Thoracic aorta (tissue), 2 donors: ENCODE measurements at places on chromosomes 4 and X. TPM values are rescaled to one million over a fixed set of nuclear protein-coding genes. Genes with fewer than 3 reads are reported as not detected.
A peak's percentile ranks its signal among the peaks of the same experiment; 100 is the strongest.

- no peak for DNase-seq
- H3K27ac ChIP-seq: no peak overlapping the region
These were observed 119.8 kb downstream of the NEK1 start for GRCh38 chr4:169492436-169493163.

DNA sequence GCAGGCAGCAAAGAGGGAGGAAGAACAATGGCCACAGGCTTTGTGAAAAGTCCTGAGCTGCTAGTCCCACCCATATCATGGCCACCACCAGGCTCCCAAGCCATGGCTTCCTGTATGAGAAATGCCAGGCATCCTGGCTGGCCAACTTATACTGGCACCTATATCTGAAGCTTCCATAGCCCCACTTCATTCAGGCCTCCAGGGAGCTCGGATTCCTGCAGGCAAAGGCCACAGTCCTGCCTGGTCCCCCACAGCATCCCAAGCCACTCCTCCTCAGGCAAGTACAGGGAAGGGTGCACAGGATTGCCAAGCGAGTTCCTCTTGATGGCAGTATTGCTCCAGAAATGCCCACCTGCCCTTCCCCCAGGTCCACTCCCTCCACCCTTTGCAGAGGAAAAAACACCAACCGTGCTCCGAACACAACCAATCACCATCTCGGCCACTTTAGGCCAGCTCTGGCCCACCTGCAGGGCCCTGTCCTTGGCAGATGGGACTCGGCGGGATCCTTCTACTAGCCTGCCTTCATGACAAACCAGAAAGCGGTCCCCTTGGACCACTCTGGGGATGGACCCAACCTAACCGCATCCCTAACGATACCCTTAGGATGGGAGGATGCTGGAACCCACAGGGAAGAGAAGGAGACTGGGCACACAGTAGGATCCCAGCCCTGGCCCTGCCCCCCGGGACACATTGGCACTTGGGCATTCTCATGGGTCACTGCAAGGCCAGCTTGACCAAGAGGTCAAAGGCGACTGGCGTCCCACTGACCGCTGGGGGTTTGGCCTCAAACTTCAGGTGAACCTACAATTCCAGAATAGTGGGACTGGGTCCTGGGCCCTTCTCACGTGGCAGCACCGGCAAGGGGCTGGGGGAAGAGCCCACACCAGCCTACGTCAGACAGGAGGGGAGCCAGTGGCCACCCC lies 220.4 kb upstream of the AGTR2 start:
- no peak overlapping the region for H3K4me3 ChIP-seq
- no peaks in the 10 kb centered on the region for H3K4me1 ChIP-seq
- H3K36me3 ChIP-seq: no peaks in the 10 kb centered on the region
- H3K27me3 ChIP-seq: no peaks in the 10 kb centered on the region
- DNase-seq: no peak

Gene HPGDS
- total RNA-seq: 16.7 TPM

- no peaks in the 10 kb centered on the region for H3K4me1 ChIP-seq
- H3K27ac ChIP-seq: no peak overlapping the region
- H3K36me3 ChIP-seq: no peaks in the 10 kb centered on the region
- H3K4me3 ChIP-seq: no peak overlapping the region
- DNase-seq: no peak
These were observed 28.0 kb downstream of the ZNF185 start for GRCh38 chrX:152925835-152926234.

GRCh38 chr4:80407246-80407645 lies 71.7 kb downstream of the CFAP299 start:
- no peaks in the 10 kb centered on the region for H3K36me3 ChIP-seq
- H3K27ac ChIP-seq: no peak overlapping the region
- H3K4me1 ChIP-seq: no peaks in the 10 kb centered on the region

GRCh38 chr4:76745240-76745639 lies 152.7 kb downstream of the SOWAHB start:
- peaks cover 37% of the 10 kb centered on the region for H3K4me1 ChIP-seq
- peak overlapping the region; percentile 98 for H3K27ac ChIP-seq
- peaks cover 19% of the 10 kb centered on the region for H3K36me3 ChIP-seq
- H3K27me3 ChIP-seq: no peaks in the 10 kb centered on the region
- DNase-seq: no peak

Gene PTTG2
- total RNA-seq: 10.7 TPM

DNA sequence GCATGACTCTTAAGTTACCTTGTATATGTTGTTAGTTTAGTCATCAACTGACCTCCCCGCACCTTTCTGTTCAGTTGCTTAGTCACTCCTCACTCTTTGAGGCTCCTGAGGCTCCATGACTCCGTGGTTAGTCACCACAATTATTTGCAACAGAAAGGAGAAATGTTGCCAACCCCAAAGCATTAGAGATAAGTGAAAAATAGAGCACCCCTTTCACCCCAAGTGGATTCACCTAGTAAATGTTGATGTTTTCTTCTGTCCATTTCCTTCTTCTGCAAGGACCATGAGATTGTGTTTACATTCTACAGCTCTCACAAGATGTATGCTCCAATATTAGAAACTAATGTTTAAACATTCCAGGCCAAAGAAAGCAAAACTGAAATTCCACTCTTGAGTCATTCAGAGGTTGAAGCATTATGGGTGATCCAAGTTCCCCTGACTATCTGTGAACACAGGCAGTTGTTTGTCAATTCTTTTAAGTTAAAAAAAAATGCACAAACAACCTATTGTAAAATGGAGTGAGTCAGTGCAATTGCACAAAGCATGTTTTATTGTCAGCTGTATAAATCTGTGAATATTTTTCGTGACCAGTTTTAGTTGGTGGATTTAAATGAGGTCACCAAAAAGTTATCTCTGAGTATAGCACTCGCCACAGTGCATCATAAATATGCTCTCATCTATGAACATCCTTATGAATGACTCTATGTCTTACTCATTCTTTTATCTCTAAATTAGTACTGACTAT lies 552.4 kb upstream of the MAGEB2 start:
- no peak overlapping the region for H3K4me3 ChIP-seq
- H3K27ac ChIP-seq: peak overlapping the region; percentile 47
- H3K27me3 ChIP-seq: no peaks in the 10 kb centered on the region
- no peaks in the 10 kb centered on the region for H3K36me3 ChIP-seq
- DNase-seq: peak; percentile 3

- DNase-seq: no peak
These were observed 24.1 kb downstream of the ZCCHC12 start for GRCh38 chrX:118847676-118848075.

DNA sequence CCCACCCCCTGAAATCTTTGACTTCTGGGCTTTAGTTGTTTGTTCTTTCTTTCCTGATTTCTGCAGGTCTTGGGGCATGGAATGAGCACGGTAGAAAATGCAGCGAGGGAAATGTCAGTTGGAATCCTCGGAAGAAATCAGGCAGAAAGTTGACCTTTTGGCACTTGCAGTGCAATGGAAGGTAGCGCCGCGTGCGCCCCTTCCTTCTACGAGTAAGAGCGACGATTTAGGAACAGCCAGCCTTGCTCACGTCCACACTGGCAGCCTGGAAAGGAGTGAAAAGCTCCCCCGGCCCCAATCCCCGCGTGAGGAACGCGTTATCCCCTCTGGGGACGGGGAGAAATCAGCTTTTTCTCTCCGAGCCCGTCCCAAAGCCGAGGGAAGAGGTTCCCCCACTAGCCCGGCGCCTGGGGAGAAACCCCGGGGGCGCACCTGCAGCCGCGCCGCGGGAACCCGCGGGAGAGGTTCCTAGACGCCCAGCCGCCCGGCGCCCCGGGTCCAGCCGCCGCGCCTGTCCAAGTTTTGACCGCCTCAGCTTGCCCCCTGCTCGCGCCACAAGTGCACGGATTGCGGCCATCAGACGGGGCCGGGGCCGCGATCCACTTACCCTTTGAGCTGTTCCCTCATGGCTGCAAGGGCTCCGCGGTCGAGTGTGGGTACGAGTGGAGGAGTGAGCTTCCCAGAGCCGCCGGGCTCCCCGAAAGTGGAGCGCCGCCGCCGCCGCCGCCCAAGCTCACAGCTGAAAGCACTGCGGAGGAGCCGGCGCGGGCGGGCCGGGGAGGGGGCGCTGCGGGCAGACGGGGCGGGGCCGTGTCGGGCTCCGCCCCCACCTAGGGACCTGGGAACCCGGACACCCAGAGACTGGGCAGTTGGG lies 194.6 kb upstream of the FTHL17 start:
- H3K27ac ChIP-seq: no peak overlapping the region
- no peaks in the 10 kb centered on the region for H3K4me1 ChIP-seq
- no peaks in the 10 kb centered on the region for H3K36me3 ChIP-seq
- DNase-seq: no peak

GRCh38 chr4:113556382-113557134 lies 205.0 kb downstream of the CAMK2D start:
- peak overlapping the region; percentile 48 for H3K4me3 ChIP-seq
- H3K27ac ChIP-seq: peak overlapping the region; percentile 65
- H3K27me3 ChIP-seq: no peaks in the 10 kb centered on the region
- DNase-seq: no peak

DNA sequence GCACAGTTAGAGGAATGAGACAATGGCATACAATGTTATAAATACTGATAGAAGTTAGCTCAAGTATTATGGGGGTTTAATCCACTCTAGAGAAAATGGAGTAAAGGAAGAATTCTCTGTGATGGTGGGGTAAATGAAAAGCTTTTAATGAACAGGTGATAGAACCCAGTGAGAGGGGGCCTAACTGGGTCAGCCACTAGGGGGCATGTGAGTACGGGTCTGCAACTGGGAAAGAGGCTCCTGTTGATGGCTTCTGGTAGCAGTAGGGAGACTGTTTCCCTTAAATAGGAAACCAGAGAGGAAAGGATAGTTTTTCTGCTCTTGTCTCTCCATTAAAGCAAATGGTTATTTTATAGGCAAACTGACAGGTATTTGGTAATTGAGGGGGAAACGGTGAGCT lies 132.8 kb upstream of the GPR101 start:
- no peak overlapping the region for H3K4me3 ChIP-seq
- no peak overlapping the region for H3K27ac ChIP-seq
- H3K27me3 ChIP-seq: no peaks in the 10 kb centered on the region
- no peaks in the 10 kb centered on the region for H3K4me1 ChIP-seq
- DNase-seq: no peak

- peaks cover 9% of the 10 kb centered on the region for H3K4me1 ChIP-seq
- H3K27me3 ChIP-seq: no peaks in the 10 kb centered on the region
- peak overlapping the region; percentile 71 for H3K4me3 ChIP-seq
- no peak overlapping the region for H3K27ac ChIP-seq
- H3K36me3 ChIP-seq: no peaks in the 10 kb centered on the region
- no peak for DNase-seq
These were observed 745 bp upstream of the IQSEC2 start for GRCh38 chrX:53281963-53282695.

DNA sequence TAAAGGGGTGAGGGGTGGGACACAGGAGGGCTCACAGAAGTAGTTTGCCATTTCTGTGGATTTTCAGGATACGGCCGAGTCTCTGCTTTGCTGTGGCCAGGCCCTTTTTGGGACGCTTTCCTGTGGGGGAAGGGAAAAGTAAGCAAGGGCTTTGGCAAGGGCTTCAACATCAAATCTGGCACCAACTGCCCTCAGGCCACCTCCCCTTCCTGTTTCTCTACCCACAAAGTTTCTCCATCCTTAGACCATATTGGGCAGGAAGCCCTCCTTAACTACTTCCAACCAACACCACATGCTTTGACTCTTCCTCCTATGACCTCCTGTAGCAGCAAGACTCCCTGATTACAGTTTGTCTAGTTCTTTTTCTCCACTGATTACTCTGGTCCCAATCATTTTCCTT lies 105.1 kb downstream of the PHF8 start:
- no peak for DNase-seq
- H3K27ac ChIP-seq: no peak overlapping the region
- H3K4me1 ChIP-seq: no peaks in the 10 kb centered on the region
- H3K4me3 ChIP-seq: no peak overlapping the region
- H3K36me3 ChIP-seq: peaks cover 9% of the 10 kb centered on the region

- no peak for DNase-seq
- H3K27me3 ChIP-seq: no peaks in the 10 kb centered on the region
- H3K27ac ChIP-seq: no peak overlapping the region
- no peaks in the 10 kb centered on the region for H3K36me3 ChIP-seq
- peaks cover 31% of the 10 kb centered on the region for H3K4me1 ChIP-seq
These were observed 40.4 kb upstream of the TLR2 start for GRCh38 chr4:153643406-153644383.

- DNase-seq: no peak
- no peak overlapping the region for H3K4me3 ChIP-seq
- H3K36me3 ChIP-seq: no peaks in the 10 kb centered on the region
- H3K27ac ChIP-seq: no peak overlapping the region
- H3K27me3 ChIP-seq: no peaks in the 10 kb centered on the region
- no peaks in the 10 kb centered on the region for H3K4me1 ChIP-seq
These were observed 174.6 kb downstream of the PRR32 start for GRCh38 chrX:126994032-126994600.

GRCh38 chr4:160202802-160203201 lies 1099.9 kb downstream of the RAPGEF2 start:
- H3K4me3 ChIP-seq: no peak overlapping the region
- H3K27me3 ChIP-seq: no peaks in the 10 kb centered on the region
- DNase-seq: no peak
- no peaks in the 10 kb centered on the region for H3K4me1 ChIP-seq
- H3K36me3 ChIP-seq: no peaks in the 10 kb centered on the region

DNA sequence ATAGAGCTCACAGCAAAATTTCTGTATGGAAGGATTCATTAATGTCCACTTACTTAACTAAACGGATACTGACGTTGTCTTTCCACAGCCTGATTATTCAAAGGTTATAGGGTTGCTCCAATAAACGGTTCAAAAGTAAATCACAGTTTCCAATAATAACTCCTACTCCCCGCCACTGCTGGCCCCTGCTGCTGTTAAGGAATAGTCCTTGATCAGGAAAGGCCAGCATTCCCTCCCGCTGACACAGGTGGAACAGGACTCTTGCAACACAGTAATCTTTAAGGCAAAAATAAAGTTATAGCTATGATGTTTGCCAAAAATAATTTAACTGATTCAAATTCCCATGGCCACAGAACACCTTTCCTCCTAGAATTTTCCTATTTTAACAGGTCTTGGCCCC lies 53.9 kb downstream of the FAT1 start:
- no peak for DNase-seq
- peak overlapping the region; percentile 50 for H3K4me3 ChIP-seq
- H3K4me1 ChIP-seq: peaks cover 4% of the 10 kb centered on the region
- H3K27me3 ChIP-seq: no peaks in the 10 kb centered on the region
- no peaks in the 10 kb centered on the region for H3K36me3 ChIP-seq

DNA sequence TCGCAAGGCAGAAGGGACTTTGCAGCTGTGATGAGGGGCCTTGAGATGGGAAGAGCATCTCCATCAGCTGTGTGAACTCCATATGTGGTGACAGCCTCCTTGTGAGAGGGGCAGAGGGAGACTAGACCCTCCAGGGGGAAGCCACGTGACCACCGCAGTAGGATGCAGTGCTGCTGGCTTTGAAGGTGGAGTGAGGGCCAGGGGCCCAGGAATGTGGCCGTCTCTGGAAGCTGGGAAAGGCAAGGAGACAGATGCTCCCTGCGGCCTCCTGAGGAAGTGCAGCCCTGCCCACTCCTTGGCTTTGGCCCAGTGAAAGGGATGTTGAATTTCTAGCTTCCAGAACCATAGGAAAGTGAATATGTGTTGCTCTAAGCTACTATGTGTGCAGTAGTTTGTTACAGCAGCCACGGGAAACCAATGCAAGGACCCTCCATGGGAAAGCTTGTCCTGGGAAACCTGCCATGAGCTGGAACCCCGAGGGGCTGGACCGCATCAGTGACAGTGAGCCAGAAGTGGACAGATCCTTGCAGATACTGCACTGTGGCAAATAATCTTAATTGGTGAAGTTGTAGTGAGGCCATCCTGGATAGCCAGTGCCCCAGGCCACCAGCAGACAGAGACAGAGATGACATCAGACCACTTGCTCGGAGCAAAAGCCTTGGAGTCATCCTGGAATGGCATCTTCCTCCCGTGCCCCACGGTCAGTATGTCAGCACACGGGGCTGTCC lies 35.4 kb upstream of the SORCS2 start:
- DNase-seq: no peak
- H3K27me3 ChIP-seq: no peaks in the 10 kb centered on the region
- no peak overlapping the region for H3K27ac ChIP-seq
- H3K4me3 ChIP-seq: no peak overlapping the region
- H3K36me3 ChIP-seq: no peaks in the 10 kb centered on the region
